Stimulated activated CD8-positive, alpha-beta memory T cell treated with anti-CD3 and anti-CD28 coated beads, Interleukin-4, amount 100 ng/mL, for 1 hour (primary cell): ENCODE measurements at places on chromosomes 12 and 14.

DNA sequence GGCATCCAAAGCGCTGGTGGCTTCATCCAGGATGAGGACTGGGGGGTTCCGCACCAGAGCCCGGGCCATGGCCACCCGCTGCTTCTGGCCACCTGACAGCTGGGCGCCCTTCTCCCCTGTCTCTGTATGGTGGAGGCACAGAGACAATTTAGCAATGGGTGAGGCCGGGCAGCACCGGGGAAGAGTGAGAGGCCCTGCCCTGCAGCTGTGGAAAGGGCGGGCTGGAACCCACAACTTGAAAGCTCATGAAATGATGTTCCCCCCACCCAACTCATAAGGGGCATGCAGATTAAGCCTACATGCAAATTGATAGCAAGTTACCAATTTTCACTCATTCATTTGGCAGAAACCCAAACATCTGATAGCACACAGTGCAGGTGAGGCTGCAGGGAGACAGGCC, 34.1 kb downstream of the ABCB9 start:
- no peak for DNase-seq

DNA sequence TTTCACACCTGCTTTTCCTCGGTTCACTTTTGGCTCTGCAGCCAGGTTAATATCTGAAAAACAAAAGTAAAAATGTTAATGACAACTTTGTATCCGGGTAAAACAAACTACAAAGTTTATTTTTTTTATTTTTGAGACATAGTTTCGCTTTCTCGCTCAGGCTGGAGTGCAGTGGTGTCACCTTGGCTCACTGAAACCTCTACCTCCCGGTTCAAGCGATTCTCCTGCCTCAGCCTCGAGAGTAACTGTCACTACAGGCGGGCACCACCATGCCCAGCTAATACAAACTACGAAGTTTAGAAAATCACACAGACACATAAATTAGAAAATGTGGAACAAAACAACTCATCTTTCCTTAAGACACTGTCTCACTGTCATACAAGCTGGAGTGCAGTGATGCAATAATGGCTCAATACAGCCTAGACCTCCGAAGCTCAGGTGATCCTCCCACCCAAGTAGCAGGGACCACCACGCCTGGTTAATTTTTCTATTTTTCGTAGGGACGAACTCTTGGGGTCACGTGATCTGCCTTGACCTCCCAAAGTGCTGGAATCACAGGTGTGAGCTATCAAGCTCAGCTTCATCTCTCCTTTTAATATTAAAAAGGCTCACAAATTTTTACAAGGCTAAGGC, 38.1 kb downstream of the HNRNPC start:
- DNase-seq = no peak

GRCh38 chr12:118315821-118316220, 56.9 kb downstream of the TAOK3 start:
- DNase-seq = no peak

DNA sequence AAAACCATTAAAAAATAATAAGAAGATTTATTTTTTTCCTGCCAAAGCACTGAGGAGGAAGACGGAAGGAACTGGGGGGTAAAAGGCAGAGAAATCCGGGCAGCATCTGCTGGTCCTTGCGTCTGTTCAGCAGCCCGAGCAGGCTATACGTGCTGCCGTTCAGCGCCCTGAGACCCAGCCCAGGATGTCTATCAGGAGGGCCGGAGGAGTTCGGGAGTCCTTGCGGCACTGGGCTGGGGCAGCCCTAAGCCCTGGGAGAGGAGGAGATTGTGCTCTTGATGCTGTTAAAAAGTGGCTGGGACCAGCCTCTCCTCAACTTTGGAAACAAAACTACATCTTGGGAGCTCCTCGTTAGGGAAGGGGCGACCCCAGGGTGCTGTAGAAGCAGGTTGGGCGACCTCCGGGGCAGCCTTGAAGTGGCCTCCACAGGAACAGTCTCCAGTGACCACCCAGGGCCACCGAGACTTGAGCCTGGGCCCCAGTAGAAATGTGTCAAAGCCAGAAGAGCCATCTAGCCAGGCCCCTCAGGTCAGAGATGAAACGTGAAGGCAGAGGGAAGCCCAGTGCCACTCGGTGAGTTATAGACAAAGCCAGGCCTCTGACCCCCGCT, 14.3 kb downstream of the PGF start:
- no peak for DNase-seq

DNA sequence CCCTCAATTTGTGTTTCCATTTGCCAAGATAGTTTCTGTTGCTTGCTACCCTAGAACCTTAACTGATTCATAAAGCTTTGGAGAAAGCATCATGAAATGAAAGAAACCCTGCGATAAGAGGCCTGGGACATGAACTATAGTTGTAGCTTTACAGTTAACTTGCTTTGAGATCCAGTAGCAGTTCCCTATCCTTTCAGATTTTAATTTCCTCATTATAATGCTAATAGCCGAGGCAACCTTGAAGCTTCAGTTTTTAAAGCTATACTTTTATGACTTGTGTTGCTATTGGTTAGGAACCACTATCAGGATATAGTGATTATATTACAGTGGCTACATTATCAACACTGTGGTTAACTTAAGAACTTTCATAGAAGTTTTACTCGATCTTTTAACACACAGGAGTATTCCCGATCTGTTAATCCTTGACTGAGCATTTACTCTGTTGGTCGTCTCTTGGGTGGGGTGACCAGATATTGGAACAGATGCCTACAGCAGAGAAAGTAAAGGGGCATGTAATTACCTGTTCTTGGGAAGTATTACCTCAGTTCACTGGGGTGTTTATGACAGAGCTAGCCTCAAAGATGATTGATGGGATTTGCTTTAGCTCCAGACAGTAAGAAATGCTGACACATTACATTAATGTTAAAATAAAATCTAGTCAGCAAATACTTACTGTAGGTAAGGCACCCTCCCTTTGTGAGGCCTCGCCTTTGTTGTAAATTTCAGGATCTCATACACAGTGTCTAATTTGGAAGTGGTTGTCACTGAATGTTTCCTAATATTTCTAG, 86.2 kb upstream of the CSRP2 start:
- no peak for DNase-seq

DNA sequence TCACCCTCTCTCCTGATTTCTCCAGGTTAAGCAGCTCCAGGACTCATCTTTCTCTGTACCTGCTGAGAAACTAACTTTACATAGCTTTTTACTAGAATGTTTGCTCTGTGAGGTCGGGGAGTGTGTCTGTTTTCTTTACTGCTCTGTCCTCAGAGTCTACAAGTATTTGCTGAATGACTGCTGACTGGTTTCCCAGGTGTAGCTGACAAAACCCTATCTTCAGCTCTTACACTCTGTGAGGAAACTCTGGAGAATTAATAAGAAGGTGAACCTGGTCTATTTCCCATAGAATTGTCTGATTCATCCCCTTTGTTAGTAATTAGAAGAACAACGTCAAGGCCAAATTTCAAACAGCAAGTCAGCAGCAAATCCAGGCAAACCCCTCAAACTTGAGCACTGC, 226.8 kb downstream of the ZFP36L1 start:
- no peak for DNase-seq

DNA sequence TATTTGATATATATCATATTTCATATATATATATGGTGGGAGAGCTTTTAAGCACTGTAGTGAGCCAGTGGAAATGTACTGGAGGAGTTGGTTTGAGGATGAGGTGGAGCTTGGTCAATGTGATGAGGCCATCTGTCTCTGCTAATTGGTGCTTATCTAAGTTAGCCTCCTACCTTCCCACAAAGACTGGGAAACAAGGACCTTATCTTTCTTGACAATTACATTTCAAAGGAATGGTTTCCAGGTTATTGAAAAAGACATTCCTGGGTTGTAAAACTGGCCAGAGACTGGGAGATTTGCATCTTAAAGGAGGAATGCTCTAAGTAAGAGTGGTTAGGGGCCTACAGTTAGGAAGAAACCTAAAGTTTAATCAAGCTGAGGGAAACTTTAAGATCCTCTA, 212.8 kb upstream of the SYT1 start:
- no peak for DNase-seq

DNA sequence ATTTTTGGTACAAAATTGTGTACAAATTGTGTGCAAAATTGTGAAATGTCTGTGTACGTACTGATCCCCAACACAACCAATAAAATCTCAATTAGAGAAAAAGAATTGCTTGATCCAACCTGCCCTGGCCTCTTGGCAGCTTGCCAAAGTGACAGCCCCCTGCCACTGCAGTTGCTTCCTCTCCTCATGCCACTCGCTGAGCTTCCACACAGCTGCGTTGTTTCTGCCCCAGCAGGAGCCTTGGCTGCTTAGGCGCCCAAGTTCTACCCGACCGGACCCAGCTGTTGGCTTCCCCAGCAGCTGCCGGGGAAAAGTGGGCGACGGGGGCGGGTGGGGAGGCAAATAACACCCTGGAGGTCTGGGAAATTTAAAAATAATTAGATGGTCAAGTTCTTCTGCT, 171.8 kb upstream of the ATF7IP start:
- no peak for DNase-seq

GRCh38 chr14:102063808-102064429, 22.9 kb downstream of the HSP90AA1 start:
- DNase-seq = no peak

GRCh38 chr12:72369423-72369959, 97.3 kb downstream of the TRHDE start:
- no peak for DNase-seq

- DNase-seq = no peak
These were observed 81.0 kb downstream of the RPS29 start for GRCh38 chr14:49505041-49505766.

DNA sequence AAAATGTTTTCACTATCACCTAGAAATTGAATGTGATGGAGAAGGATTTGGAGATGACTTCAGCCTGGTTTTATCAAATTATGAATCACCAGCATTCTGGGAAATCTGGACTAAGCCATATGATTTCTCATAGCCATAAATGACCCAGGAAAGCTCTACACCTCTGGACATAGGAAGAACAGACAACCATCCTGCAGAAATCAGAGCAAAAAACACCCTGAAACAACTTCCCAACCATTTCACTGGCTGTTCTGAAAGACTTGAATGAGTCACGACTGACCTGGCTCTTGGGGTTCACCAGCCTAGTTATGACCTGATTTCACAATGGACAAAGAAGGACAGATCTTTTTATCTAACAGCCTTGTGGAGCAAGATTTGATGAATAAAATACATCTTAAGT, 123.8 kb downstream of the KCNH5 start:
- DNase-seq = no peak

DNA sequence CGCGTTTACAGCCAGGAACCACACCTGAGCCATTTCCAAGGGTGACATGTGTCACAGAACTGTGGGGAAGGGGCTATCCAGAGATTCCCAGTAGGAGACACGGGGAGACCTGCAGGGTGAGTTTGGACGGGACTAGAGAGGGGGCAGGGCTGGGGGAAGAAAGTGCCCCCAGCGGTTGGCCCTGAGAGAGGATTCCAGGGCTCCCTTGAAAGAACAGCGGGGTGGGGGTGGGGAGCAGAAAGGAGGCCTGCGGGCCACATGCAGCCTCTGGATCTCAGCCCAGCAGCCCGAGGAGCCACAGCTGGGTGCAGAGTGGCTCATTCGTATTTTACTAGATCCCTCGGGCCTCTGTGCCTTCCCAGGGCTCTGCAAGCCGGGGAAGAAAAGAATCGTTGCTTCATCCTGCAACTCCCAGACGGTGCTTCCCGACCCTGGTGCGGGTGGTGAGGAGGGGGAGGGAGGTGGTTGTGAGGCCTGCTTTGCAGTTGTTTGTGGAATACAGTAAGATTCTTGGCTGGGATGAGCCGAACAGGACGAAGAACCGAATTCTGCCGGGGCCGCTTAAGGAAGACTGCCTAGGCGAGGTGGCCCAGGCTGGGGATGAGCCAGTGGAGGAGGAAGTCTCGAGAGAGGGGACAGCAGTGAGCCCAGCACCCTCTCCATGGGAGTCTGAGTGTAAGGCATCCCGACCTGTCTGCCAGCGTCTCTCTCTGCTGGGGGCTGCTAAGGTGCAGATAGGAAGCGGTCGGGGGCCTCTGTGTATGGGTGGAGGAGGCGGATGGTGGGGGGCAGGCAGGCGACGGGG, 36.1 kb upstream of the ANKRD9 start:
- DNase-seq = no peak
